Tibial artery (tissue), 4 donors: ENCODE measurements at places on chromosomes 3 and 15.

- no peak overlapping the region for H3K27ac ChIP-seq
- DNase-seq: no peak
These were observed 142.6 kb upstream of the PROK2 start for GRCh38 chr3:71927505-71928066.

DNA sequence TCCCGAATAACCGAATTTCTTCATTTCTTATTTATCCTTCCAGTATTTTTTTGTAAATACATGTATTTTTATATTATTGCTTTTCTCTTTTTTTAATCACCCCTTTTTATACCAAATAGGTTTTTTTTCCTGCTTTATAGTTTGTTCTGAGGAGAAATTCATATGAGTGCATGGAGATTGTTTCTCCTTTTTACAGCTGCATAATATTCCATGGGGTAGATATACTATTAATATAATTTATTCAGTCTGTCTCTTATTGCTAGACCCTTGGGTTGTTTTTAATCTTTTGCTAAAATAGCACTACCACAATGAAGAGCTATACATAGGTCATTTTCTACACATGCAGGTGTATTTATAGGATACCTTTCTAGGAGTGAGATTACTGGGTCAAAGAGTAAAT, 3.5 kb upstream of the TMEM87A start:
- peaks cover 29% of the 10 kb centered on the region for H3K36me3 ChIP-seq
- no peaks in the 10 kb centered on the region for H3K27me3 ChIP-seq
- no peak overlapping the region for H3K4me3 ChIP-seq
- H3K27ac ChIP-seq: no peak overlapping the region
- no peak for DNase-seq

DNA sequence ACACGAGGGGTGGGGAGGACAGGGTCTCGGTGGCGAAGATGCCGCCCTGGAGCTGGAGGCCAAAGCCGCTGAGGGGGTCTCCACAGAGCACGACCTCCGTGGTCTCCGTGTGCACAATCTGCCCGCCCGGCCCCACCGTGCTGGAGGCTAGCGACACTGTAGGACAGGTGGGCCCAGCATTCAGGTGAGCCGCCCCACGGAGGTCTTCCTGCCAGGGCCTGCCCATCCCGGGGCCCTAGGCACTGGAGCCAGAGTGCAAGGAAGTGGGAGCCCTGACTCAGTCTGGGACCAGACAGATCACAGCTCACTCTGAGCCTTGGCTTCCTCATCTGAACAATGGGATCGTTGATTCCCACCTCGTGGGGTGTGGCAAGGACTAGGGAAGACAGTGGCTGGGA, 25.8 kb downstream of the GRIP2 start:
- DNase-seq: peak; percentile 44
- no peak overlapping the region for H3K27ac ChIP-seq
- H3K4me1 ChIP-seq: no peaks in the 10 kb centered on the region
- no peaks in the 10 kb centered on the region for H3K27me3 ChIP-seq
- H3K4me3 ChIP-seq: no peak overlapping the region

- no peaks in the 10 kb centered on the region for H3K27me3 ChIP-seq
- no peak overlapping the region for H3K4me3 ChIP-seq
- H3K36me3 ChIP-seq: no peaks in the 10 kb centered on the region
- no peak for DNase-seq
- no peaks in the 10 kb centered on the region for H3K4me1 ChIP-seq
These were observed 202.8 kb downstream of the TP63 start for GRCh38 chr3:189833996-189834395.
